GM03348 (cell line): ENCODE measurements at places on chromosomes 1 and 21.
A peak's percentile ranks its signal among the peaks of the same experiment; 100 is the strongest.

DNA sequence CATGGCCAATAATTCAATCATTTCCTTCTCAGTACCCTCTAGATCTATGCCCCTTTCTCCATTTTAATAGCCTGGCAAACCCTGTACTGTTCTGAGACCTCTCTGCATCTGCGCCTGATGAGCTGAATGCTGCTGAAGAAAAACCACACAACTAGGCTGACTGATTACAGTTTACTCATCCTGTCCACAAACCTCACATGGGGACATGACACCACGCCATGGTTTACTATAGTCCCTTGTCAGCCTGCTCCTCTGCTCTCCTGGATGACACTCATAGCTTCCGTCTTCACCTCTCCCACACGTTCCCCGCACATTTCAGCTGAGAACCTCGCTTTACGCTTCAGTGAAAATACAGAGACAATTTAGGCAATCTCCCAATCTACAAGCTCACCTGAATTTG, 59.7 kb downstream of the DESI2 start:
- DNase-seq: no peak

DNA sequence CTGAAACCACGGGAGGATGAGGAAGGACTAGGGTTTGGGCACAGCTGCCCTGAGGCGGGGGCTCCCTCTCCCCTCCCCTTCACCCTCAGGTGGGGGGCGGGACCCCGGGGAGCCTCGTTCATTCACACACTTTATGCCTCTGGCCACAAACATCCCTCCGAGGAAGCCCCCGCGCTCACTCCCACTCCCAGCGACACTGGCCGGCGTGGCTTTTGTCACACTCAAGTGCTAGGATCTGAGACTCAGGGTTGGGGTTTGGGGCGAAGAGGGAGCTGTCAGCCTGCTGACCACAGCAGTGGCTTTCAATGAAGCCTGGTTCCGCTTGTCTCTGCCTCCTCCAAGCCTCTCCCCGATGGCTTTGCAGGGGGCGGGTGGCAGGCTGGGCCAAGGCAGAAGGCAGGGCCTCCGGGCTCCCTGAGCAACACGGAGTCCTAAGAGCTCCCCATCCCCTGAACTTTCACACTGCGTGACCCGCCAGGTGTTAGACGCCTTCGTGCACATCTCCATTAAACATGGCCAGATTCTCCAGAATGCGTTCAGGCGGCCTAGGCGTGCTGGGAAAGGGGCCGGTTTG, 178.1 kb downstream of the NPHP4 start:
- no peak for DNase-seq

DNA sequence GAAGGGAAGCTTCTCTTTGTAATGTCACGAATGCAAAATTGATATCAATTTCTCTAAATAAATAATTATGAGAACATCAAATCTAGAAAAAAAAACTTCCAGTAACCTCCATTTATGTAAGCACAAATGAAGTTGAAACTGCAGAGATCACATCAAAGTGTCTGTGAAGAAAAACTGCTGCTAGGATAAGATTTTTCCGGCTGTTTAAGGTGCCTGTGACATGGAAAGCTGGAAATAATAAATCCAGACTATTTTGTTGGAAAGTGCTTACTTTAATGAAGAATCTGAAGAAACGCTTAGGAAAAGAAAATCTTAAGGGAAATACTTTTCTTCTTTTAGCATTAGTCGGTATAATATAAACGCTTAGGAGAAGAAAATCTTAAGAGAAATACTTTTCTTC, 57.0 kb downstream of the CHRM3 start:
- no peak for DNase-seq

- DNase-seq: no peak
Observed at GRCh38 chr1:214739621-214740238, 136.7 kb downstream of the CENPF start.

- peak; percentile 36 for DNase-seq
Observed at GRCh38 chr1:77900687-77901293, 12.4 kb downstream of the NEXN start.

GRCh38 chr1:160853754-160854153, 8.9 kb downstream of the CD244 start:
- DNase-seq: no peak

GRCh38 chr1:218305472-218306064, 20.5 kb downstream of the RRP15 start:
- no peak for DNase-seq

DNA sequence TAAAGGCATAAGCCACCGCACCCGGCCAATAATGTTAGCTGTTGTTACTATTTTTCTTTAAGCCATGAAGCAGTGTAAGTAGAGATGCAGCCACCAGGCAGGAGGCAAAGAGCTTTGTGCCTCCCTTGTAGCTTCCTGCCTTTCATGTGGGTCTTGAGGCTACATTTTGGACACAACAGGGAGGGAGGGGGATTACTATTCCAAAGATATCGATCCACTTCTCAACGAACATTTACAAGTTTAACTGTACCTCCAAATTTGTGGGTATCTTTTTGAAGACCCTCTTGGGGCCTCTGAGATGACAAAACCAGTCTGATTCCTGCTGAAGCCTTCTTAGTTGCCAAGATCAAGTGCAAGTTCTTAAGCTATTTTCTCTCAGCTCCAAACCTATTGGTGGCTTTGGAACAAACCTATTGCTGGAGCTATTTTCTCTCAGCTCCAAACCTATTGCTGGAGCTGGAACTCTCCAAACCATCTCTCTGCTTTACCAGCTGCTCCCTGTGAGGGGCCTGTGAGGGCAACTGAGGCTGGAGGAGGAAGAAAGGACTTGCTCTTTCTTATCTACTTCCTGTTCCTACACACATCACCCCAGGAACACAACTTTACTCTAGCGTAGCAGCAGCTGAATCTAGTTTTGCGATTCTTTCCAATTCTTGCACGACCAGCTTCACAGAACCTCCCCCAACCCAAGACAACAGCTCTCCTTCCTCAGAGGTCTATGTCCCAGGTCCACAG, 16.1 kb upstream of the RCAN3 start:
- no peak for DNase-seq

- no peak for DNase-seq
Observed at GRCh38 chr1:231625975-231626534, 535 bp upstream of the DISC1 start.

- DNase-seq: no peak
Observed at GRCh38 chr21:42614396-42614795, 39.0 kb upstream of the PDE9A start.

DNA sequence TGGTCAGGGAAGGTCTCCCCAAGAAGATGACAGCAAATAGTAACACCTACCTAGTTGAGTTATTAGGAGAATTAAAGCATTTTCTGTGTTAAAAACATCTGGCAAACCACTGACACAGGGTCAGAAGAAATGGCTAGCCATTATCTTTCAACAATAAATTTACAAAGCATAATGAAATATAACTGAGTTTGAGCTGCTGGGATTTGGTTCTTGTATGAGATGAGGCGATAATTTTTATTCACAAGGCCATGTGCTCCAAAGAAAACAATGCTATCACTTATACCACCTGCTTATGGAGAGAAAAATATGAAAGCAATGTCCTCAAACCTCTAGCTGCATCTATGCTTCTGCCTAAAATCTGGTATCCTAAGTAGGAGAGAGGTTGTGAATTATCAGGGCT, 202.3 kb downstream of the CRB1 start:
- no peak for DNase-seq

DNA sequence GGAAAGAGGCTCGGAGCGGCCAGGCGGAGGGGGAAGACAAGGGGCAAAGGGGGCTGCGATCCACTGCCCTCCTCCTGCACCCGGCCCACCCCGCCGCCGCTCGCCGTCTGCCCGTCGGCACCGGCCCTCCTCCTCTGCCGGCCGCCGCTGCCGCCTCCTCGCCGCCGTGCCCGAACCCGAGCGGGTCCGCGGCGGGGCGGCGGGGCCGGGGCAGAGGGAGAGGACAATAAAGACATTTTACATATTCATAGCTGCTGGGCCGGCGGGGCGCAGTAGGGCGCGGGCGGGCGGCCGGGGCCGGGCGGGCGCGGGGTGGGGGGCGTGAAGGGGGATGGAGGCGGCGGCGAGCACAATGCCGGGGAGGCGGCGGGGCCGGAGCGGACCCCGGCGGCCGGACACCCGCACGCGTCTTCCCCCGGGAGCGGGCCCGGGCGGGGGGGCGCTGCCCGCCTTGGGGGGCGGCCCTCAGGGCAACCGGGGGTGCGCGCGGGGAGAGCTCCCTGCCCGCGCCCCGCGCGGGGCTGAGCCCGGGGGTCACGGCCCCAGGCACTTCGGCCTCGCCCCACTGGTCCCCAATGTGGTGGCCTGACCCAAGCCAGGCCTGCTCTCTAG, 546 bp downstream of the POU2F1 start:
- peak; percentile 42 for DNase-seq

GRCh38 chr21:35303085-35303484, 254.0 kb upstream of the RUNX1 start:
- peak; percentile 54 for DNase-seq

- no peak for DNase-seq
Observed at GRCh38 chr1:19872190-19872589, 10.0 kb upstream of the OTUD3 start.

DNA sequence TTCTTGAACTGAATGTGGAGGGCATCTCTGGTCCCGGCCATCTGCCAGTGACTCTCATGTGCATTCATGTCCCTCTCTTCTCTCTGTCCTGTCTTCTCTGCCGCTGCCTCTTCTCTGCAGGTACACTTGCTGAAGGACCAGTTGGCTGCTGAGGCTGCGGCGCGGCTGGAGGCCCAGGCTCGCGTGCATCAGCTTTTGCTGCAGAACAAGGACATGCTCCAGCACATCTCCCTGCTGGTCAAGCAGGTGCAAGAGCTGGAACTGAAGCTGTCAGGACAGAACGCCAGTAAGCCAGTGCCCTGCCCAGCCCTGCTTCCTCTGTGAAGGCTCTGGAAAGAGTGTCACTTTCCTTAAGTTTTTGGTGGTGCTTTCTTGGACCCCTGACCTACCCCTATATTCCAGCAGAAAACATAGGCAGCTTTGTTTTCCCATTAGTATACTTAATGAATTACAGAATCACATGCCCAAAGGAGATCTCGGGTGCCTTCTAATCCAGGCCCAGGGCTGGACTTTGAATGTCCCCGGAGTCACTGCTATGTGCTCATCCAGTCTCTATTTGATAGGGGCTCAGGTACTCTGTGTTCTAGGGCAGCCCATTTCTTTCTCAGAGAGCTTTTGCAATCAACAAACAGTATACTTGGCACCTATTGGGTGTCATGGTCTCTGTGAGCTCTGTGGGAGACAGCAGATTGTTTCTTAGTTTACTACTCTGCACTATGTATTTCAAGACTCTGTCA, 11.2 kb downstream of the SPATA46 start:
- DNase-seq: no peak

GRCh38 chr1:157487096-157487495, 65.2 kb downstream of the FCRL5 start:
- no peak for DNase-seq

DNA sequence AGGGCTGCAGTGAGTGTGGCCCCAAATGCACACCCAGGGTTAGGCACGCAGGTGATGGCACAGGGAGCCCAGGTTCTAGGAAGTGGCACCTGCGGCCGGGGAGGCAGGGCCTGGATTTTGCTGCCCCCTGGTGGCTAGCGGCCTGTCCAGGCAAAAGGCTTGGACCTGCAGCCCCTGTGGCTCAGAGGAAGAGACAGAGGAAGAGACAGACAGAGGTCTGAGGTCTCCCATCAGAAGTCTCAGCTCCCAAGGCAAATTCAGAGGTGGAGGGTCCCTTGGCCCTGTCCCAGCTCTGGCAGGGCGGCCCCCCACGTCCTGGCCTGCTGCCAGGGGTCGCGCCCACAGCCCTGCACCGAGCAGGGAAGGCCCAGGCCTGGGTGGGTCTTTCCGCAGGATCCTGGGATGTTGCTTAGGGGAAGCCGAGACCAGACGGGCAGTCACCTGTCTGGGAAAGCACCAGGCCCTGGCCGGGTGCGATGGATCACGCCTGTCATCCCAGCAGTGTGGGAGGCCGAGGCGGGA, 8.0 kb upstream of the TNFRSF14 start:
- DNase-seq: peak; percentile 90

GRCh38 chr1:176205332-176205914, 1.7 kb downstream of the COP1 start:
- peak; percentile 10 for DNase-seq

GRCh38 chr1:59569198-59569597, 245.6 kb upstream of the HOOK1 start:
- no peak for DNase-seq

- no peak for DNase-seq
Observed at GRCh38 chr1:65630855-65631254, 161.8 kb upstream of the PDE4B start.

- no peak for DNase-seq
Observed at GRCh38 chr1:183443466-183443865, 25.3 kb upstream of the NMNAT2 start.

GRCh38 chr1:169689395-169689794, 22.0 kb downstream of the SELL start:
- no peak for DNase-seq

- DNase-seq: peak; percentile 85
Observed at GRCh38 chr1:16249596-16250241, 12.7 kb upstream of the CPLANE2 start.

- DNase-seq: peak; percentile 12
Observed at GRCh38 chr1:210298936-210299335, 29.8 kb upstream of the HHAT start.

DNA sequence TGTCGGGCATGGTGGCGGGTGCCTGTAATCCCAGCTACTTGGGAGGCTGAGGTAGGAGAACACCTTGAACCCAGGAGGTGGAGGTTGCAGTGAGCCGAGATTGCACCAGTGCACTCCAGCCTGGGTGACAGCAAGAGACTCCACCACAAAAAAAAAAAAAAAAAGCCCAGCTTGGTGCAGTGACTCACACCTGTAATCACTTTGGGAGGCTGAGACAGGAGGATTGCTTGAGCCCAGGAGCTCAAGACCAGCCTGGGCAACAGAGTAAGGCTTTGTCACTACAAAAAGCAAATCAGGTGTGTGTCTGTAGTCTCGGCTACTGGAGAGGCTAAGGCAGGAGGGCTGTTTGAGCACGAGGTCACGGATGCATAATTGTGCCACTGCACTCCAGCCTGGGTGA, 5.0 kb upstream of the H6PD start:
- no peak for DNase-seq

- DNase-seq: peak; percentile 91
Observed at GRCh38 chr1:235397733-235398132, 30.5 kb downstream of the TBCE start.

DNA sequence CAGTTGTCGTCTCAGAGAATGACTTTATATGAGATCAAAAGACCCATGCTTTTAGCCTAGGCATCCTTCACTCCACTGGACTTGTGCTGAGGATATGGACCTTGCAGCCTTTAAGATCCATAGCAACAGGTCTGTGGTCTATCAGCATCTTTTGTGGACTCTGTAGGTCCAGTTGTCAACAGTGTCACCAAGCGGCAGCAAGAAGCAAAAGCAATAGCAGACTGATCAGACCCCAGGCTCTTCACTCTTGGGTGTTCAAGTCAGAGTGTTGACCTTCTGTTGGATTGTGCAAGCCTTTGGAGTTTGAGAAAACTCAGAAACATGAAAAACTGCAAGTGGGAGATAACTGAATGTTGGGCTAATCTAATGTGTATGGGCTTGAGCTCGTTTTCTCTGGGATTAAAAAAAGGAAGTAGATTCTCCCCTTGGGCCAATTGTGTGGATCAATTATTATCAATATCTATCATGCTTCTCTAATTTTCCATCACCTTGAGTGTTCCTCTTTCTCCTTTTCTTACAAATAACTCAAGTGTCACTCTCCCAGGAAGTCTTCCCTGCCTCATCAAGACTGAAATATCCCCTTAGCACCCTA, 144.2 kb downstream of the LYPLAL1 start:
- no peak for DNase-seq
